ENCODE measurements at places on chromosomes 1 and 21.

DNA sequence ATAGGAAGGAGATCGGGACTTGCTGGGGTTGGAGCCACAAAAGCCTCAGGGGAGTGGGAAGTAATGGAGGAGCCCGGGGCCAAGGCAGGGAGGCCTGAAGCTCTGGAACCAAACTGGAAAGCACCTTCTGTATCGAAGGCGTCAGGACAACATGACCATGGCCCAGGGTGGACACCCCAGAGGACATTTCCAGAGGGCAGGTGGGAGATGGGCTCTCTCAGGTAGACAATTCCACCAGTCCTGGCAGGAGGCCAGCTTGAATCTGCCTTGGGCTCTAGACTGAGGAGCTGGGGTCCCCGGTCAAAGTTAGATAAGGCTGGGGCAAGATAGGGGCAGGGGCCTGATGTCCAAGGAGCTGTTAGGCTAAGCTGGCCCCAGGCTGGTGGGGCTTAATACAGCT, 104.9 kb upstream of the EDN2 start:
- no peak for DNase-seq

DNA sequence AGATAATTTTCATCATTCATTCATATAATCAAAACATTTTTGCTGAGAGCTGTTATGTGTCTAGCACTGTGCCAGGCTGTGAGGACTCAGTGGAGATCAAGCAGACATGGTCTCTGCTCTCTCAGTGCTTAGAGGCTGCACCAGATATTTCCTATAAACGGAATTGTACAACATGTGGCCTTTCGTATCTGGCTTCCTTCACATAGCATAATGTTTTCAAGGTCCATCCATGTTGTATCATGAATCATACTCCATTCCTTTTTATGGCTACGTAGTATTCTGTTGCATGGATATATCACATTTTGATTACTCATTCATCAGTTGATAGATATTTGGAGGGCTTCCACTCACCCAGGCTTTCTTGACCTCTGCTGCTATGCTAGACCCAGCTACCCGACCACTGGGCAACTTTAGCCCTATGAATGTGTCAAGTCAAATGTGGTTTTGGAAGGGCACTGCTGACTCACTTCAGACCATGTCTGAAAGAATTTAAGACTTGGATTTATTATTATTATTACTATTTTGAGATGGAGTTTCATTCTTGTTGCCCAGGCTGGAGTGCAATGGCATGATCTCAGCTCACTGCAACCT, 18.5 kb downstream of the NCF2 start:
- no peak for DNase-seq

DNA sequence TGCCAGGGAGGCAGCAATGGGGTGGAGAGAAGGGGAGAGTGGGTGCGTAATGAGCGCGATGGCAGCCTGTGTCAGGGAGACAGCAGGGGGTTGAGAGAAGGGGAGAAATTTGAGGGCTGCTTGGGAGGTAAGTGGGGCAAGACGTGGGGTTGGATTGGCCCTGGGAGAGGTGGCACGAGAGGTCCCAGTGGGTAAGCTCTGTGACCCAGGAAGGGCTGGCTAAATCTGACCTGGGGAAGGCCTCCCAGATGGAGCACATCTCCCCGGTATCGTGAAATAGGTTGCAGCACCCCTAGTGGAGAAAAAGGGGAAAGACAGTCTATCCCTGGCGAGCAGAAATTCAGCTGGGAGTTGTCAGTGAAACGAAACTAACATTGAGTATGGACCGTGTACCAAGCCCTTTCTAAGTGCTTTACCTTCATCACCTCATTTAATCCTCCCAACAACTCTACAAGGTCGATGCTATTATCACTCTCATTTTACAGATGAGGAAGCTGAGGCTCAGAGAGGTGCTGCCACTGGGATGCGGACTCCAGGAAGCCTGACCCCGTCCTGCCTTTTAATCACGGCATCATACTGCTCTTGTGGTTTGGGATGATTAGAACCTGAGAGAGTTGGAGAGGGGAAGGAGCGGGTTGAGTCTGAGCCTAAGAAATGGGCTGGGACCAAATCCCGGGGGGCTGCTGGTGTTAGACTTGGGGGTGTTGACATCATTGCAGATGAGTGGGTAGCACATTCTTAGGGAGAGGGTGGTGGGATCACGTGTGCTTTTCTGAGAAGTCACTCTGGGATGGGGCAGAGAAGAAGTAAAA, 56.6 kb upstream of the RPL11 start:
- DNase-seq: peak; percentile 56

GRCh38 chr1:26994787-26995517, 1.5 kb downstream of the TRNP1 start:
- no peak for DNase-seq

DNA sequence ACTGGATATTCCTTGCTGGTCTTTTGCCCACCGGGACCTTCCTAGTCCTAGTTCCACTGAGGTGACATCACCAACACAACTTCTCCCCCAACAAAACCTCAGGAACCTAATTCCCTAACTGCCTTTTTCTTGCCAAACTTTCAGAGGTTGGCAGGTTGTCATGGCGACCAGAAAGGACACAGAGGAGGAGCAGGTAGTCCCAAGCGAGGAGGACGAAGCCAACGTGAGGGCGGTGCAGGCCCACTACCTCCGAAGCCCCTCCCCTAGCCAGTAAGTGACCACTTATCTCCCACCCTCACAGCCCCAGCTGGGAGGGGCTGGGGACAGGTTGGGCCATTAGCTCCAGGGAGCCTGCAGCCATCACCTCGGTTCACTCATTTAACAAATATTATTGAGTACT, 815 bp downstream of the STYXL2 start:
- no peak for DNase-seq

DNA sequence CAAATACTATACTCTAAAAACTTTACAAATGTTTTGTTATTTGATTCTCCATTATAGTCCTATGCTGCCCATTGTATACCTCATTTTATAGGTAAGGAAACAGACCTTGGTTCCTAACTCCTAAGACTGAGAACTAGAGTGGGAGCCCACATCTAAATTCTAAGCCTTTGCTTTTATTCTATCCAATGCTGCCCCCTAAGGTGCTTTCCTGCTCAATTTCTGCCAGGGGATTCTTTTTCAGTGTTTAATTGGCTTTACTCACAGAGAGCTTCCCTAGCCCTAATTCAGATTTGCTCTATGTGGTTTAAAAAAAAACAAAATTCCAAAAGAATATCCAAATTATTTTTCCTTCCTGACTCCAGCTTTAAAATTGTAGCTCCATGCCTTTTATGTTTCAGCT, 64.5 kb downstream of the KIF14 start:
- no peak for DNase-seq

GRCh38 chr1:160352555-160352954, 9.4 kb downstream of the NCSTN start:
- DNase-seq: no peak

- no peak for DNase-seq
Measured at GRCh38 chr1:24126018-24126671, 14.2 kb upstream of the MYOM3 start.

GRCh38 chr1:36588972-36589371, 106.3 kb upstream of the CSF3R start:
- DNase-seq: no peak

GRCh38 chr1:24438423-24438901, 22.9 kb downstream of the NIPAL3 start:
- no peak for DNase-seq

- no peak for DNase-seq
Measured at GRCh38 chr1:46983166-46983829, 40.2 kb upstream of the CYP4X1 start.

DNA sequence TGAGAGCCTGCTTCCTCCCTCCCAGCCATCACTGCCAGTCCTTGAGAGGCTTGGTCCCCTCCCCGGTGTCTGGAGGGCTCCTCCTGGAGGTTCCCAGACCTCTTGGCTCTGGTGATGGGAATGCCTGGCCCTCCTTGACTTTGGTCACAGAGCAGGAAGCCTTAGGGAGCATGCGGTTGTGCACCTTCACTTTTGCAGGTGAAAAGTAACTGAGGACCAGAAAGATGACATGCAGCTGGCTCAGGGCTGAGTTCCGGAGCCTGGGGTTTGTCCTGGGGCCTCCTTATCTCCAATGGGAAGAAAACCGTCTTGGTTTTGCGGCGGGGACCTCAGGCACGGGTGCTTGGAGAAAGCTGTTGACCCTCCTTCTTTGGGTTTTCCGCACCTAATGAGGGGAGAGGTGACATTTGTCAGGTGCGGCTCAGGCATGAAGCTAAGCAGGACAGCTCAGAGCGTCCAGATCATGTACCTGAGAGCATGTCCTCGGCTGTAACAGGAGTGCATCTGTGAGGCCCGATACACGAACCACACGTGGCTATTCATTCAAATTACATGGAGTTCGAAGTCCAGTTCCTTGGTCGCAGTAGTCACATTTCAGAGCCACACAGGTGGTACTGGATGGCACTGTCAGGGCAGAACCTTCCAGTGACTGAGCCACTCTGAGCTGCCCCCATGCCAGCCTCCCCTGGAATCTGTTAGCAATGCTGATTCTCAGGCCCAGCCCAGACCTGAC, 608 bp upstream of the MX2 start:
- DNase-seq: no peak

GRCh38 chr1:177306981-177307380, 136.2 kb downstream of the BRINP2 start:
- DNase-seq: no peak

GRCh38 chr1:111475701-111476100, 1.9 kb downstream of the C1orf162 start:
- no peak for DNase-seq

- no peak for DNase-seq
Measured at GRCh38 chr1:36755303-36756230, 272.9 kb upstream of the CSF3R start.

GRCh38 chr1:82704966-82705365, 904.2 kb downstream of the ADGRL2 start:
- DNase-seq: no peak

DNA sequence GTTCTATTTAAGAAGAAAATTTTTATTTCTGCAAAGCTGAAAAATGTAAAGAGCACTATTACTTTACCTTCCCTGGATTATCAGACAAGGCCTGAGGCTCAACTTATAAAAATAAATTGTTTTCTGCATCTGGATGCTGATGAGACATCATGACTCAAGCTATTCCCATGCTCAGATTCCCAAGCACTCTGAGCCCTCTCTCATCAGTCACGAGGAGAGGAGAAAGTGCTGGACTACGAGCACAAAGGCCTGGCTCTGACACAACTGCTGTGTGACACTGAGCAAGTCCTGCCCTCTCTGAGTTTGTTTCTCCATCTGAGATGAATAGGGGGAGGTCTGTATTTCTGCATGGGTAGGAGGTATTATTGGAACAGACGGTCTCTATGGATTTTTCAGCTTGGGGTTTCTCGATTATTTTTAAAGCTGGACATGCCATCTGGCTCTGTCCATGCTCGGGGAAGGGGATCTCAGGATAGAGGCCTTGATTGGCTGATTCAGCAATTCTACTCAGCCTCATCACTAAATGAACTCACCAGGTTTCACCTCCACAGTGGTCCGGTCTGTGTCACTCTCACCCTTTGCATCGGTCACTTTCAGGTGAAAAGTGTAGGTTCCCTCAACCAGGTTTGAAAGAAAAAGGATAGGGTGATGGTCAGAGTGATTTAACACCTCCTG, 107.7 kb downstream of the KIAA0319L start:
- DNase-seq: no peak

DNA sequence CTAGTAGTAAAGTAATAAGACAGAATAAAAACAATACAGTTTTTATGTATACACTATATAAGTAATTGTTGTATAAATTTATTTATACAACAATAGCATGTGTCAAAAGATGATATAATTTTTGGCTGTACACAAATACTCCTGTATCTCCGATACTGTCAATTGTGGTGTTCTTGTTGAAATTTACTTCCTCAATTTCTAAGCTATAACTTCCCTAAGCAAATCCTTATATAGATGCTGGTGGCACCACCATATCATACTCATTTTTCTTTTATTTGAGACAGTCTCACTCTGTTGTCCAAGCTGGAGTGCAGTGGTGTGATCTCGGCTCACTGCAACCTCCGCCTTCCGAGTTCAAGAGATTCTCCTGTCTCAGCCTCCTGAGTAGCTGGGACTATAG, 141.0 kb upstream of the HP1BP3 start:
- no peak for DNase-seq

DNA sequence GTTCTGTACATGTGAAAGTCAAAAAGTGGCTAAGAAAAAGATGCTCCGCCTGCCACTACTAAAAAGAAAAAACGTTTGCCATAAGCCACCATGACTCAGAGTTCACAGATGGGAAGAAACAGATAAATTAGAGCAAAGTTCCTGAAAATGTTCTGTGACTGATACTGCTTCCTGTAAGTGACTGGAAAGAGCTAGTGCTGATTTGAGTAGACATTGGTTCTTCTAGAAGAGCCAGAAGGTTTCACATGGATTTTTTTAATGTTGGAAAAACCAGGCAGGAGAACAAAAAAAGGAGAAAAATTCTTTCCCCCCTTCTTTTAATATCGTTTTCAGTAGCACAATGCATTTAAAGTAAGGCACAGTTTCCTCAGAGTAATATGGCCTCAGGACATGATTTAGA, 221.4 kb downstream of the HLX start:
- no peak for DNase-seq

DNA sequence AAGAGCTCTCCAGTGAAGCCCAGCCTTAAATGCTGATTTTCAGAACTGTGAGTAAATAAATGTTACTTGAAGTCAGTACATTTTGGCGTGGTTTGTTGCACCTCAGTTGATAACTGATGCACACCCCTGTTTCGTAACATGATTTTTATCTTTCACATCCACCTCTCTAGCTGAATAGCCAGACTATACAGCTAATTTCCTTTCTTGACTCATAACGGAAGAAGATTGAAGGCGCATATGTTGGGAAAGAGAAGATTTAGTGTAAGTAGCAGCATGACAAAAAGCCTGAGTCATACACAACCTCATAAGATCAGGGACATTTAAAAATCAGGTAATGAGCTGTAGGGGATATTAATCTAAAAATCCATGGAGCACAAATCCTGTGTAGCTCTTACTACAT, 716.2 kb upstream of the ZP4 start:
- DNase-seq: no peak

- peak; percentile 6 for DNase-seq
Measured at GRCh38 chr1:84156210-84156621, 12.1 kb downstream of the PRKACB start.

- no peak for DNase-seq
Measured at GRCh38 chr1:156001662-156002171, 19.0 kb downstream of the SSR2 start.

GRCh38 chr1:4323309-4323708, 331.1 kb upstream of the AJAP1 start:
- no peak for DNase-seq

GRCh38 chr1:99532276-99532580, 113.7 kb upstream of the PALMD start:
- no peak for DNase-seq

- no peak for DNase-seq
Measured at GRCh38 chr1:79262745-79263258, 256.3 kb upstream of the ADGRL4 start.

DNA sequence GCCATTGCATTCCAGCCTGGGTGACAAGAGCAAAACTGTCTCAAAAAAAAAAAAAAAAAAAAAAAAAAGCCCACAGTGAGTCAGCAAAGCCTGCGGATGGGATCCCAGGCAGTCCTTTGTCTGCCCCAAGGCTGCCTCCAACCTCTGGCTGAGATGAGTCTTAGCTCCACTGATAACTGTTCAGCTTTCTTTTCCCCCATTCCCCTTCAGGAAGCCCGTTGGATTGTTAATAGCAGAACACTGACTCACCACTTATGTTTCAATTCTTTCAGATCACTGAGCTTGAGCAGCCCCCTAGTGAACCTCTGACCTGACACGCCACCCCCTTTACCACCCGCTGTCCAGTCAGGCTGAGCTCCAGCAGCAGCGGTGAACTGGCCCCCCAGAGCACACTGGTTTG, 57.5 kb downstream of the ERG start:
- no peak for DNase-seq

All from Calu3 (cell line).